ENCODE measurements at places on chromosomes 3 and 15.

- peak; percentile 82 for DNase-seq
These were observed 818 bp downstream of the SLC4A7 start for GRCh38 chr3:27483117-27484014.

DNA sequence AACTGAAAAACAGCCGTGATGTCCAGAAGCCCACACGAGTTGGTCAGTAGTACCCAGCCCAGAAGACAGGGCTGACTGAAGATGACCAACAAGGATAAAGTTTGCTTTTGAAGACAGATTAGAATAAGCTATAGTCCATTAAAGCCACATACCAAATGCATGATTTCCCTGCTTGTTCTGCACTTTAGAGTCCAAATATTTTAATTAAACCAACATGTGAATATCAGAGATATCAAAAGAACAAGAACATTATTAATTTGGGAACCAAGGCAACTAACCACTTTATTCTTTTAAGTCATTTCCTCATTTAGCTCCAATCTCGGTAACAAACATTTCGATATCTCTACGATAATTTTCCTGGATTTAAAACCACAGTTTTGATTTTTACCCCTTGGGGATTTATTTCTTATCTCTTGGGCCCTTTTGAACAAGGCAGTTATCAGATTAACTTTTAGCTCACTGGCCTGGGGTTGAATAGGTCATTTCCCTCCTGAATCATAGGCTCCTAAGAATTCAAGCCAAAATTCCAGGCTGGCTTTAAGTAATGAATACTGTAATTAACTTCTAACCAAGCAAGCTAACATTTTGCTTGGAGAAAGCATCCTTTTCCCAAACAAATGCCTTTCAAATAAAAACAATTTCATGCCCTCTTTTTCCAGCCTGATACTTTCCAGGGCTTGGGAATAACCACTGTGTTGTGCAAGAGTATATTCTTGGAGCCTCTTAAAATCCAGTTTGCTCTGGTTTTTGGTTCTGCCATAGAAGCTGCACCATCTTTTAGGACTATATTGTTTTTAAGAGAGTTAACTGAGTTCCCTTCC is 102.9 kb upstream of the NR2E3 start:
- no peak for DNase-seq

DNA sequence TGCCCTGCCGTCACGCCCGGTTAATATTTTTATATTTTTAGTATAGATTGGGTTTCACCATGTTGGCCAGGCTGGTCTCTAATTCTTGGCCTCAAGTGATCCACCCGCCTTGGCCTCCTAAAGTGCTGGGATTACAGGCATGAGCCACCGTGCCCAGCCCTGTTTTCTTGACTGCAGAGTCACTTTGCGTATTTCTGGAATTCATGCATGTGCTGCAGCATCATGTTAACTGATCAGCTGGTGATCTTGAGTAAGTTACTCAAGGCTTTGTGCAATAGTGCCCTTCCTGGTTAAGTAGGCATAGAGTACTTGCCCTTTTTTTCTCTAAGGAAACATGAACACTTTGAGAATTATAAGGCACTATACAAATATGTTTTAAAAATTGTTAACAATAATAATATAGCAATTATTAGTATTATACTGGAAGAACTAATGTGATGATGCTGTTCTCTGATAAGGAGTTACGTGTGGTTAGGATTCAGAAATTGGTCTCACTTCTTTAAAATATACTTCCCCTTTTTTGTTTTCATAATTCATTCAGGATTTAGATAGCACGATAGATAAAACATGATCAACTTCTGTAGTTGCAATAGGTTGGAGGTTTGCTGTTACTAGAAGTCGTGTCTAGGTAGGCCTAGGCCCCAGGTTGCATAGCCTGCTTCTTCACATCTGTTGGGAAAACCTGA is 33.6 kb downstream of the GPR171 start:
- DNase-seq: no peak

DNA sequence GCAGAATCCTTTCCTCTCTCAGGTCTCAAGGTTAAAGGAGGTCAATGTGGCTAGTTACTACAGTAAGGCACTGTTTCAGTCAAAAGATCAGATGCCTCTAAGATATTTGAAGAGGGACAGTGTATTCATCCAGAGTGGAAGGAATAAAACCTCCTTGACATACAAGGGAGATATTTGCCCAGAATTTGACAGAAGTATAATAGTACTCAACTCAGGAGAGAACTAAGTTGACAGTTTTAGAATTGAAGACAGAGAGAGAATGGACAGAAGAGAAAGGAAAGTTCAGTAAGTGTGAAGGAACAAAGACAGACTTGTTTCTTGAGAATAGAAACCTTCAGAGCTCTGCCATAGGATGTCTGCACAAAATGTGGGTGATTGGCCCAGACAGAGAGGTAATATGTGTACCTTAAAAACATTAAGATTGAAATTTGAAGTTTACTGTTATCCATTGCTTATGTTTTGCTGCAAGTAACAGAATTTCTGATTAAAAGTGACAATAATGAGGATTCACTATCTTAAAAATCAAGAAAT is 507.1 kb downstream of the IGSF11 start:
- no peak for DNase-seq

- DNase-seq: no peak
These were observed 29.6 kb downstream of the GALK2 start for GRCh38 chr15:49199666-49200065.

DNA sequence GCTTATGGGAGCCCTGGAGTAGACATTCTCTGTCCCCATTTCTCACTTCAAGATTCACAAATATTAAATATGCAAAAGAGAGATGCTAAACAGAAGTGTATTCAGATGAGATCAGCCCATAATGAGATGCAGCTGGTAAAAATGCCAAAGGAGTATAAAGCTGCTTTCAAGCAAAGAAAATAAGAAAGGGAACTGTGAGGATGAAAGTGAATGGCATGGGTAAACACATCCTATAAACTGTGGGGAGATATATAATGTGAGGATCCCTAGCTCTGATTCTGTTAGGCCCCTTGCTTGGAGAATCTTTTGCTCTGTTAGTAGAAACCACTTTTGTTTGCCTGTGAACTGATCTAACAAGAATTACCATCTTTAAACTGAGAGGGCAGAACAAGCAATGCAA is 396.6 kb downstream of the SOX2 start:
- no peak for DNase-seq

Measured in suprapubic skin (tissue), 4 donors.